ENCODE measurements at places on chromosomes 3 and 15. TPM values are rescaled to one million over a fixed set of nuclear protein-coding genes. Genes with fewer than 3 reads are reported as not detected.

Gene SUCNR1
- 0.35 TPM for total RNA-seq

Gene C3orf80
- total RNA-seq = 0.38 TPM

Gene C15orf62
- 0.32 TPM for total RNA-seq

Gene PLXND1
- 26.8 TPM for total RNA-seq

Gene POMGNT2
- 4.9 TPM for total RNA-seq

Gene ITIH1
- total RNA-seq = not detected

Gene DLL4
- 9.4 TPM for total RNA-seq

Gene SEC61A1
- 159 TPM for total RNA-seq

Gene ALDH1L1
- 15.0 TPM for total RNA-seq

Gene GASK1A
- 3.6 TPM for total RNA-seq

Gene KNL1
- total RNA-seq = 1.6 TPM

Gene SNX22
- total RNA-seq = 0.29 TPM

Gene PLXNB1
- total RNA-seq = 136 TPM

Gene PIERCE2
- total RNA-seq = 6.5 TPM

Gene ATP8B4
- total RNA-seq = 4.7 TPM

Gene SAMD7
- total RNA-seq = not detected

Gene SLC27A2
- 14.8 TPM for total RNA-seq

Gene RGMA
- 88.4 TPM for total RNA-seq

Gene C3orf70
- 32.7 TPM for total RNA-seq

Gene DCBLD2
- total RNA-seq = 17.5 TPM

Gene TIGIT
- 1.6 TPM for total RNA-seq

Gene IL16
- total RNA-seq = 6.2 TPM

Gene LRRC2
- total RNA-seq = 2.8 TPM

Gene RBMS3
- 4.6 TPM for total RNA-seq

Gene LSMEM2
- not detected for total RNA-seq

Gene CLDN1
- total RNA-seq = 0.78 TPM

Gene GOLGA6C
- not detected for total RNA-seq

Gene ACKR2
- 13.1 TPM for total RNA-seq

Gene ABTB1
- 48.7 TPM for total RNA-seq

Measured in mucosa of descending colon (tissue), 3 donors.